Ovary (tissue), 10 donors: ENCODE measurements at places on chromosomes 3 and 15.

GRCh38 chr15:23548071-23548470, 17.4 kb upstream of the MKRN3 start:
- DNase-seq, result no peak

DNA sequence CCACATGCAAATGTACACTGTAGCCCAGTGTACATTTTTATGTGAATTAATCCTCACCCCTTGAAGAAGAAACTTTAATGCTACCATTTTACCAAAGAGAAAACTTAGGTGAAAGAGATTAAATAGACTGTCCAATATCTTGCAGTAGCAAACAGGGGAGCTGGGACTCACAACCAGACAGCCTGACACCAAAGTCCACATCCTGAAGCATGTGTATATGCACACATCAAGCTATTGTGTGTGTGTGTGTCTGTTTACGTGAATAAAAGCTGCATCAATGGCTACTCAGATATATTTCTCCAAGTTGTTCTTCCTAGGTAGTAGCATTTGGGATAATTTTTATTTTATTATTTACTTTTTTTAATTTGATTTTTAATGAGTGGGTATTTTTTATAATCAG, 6.7 kb downstream of the ANO10 start:
- DNase-seq, result no peak

DNA sequence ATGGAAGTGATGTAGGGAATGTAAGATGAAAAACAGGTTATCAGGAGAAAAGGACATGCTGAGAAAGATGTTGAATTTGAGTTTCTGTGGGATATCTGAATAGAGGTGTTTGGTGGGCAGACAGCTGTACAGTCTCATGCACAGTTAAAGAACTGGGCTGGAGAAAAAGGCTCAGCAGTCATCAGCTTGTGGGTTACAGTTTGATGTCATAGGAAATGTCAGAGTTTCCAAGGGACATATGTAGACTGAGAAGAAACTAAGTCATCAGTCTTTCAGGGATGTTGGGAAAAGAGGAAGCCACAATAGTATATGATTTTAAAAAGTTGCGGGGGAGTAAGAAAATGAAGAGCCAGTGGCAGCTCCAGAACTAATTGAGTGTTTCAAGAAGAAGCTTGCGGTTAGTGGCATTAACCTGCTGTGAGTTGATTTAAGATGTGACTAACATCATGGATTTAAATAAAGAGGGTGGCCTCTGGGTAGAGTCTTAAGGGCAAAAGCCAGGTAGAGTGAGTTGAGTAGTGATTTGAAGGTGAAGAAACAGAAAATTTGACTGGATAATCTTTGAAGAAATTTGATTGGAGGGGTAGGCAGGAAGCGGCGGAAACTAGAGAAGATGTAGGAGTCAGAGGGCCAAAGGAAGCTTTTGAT, 24.6 kb downstream of the GORASP1 start:
- DNase-seq, result no peak

DNA sequence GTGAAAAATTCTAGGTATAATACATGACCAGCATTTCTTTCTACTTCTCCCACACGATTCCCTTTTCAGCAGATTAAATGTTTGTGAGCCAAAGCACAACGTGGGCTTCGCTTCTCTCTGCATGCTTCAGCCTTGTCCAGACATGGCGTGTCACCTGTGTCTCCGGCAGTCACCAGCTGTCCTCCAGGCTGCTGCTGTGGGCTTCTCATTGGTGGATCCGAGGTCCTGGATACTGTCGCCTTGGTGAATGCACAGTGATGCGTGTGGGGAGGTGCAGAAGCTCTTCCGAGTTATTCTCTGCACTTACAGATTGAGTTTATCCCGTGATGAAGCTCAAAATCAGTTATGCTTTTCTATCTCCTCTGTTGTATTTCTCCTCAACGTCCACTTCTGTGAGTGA, 23.0 kb upstream of the GOLGA8J start:
- DNase-seq, result no peak

- no peak for DNase-seq
These were observed 208.6 kb downstream of the GAP43 start for GRCh38 chr3:115831864-115832263.

DNA sequence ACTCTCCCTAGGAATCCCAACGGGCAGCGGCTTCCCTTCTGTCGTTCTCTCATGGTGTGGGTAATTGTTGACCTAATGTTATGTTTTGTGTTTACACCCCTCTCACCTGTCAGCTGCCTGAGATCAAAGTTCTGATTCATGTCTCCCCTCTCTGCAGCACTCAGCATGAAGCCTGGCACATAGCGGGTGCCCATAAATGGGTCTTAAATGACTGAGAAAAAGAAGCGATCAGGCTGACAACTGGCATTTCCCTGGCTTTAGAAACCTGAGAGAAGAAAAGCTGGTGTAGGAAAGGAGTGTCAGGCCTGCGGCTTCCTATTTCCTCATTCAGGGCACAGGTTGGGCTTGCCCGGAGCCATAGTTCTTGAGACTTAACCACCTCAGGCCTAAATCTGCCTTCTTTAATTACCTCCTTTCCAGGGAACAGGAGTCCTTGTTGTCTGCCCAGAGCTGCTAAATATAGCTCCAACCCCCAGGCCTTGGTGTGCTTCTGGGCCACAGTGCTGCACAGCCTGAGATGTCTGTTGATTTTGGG, 31.8 kb downstream of the LPP start:
- DNase-seq, result no peak

- no peak for DNase-seq
These were observed 9.8 kb upstream of the SUCNR1 start for GRCh38 chr3:151863611-151864010.

GRCh38 chr15:78205337-78205736, 29.0 kb downstream of the ACSBG1 start:
- DNase-seq, result no peak

- DNase-seq, result no peak
These were observed 194.5 kb downstream of the EFHB start for GRCh38 chr3:19739504-19739903.

GRCh38 chr3:113092746-113093145, 102.0 kb downstream of the GTPBP8 start:
- DNase-seq, result no peak

DNA sequence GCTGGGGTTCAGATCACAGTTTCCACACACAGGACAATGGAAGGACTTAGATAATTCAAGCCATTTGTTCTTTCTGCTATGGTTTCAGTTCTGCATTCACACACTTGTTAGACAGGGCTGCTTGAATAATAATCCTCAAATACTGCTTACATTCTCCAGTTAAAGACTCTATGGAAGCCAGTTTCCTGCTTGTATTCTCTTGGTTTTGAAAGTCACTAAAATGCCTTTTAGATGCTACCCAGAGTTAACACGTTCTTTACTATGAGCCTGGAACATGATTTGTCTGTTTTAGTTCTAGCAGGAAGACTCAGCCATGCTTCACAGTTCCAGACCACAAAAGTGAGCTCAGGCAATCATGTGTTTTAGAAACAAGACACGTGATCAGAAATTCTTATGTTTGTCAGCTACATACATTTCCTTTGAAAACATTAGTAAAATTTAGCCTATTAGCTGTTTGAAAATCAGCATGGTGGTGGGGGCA, 152.4 kb downstream of the LEKR1 start:
- DNase-seq, result no peak

- no peak for DNase-seq
These were observed 137.7 kb downstream of the BBX start for GRCh38 chr3:107660306-107660976.

GRCh38 chr3:70990185-70990584, 593.3 kb downstream of the FOXP1 start:
- DNase-seq, result no peak

DNA sequence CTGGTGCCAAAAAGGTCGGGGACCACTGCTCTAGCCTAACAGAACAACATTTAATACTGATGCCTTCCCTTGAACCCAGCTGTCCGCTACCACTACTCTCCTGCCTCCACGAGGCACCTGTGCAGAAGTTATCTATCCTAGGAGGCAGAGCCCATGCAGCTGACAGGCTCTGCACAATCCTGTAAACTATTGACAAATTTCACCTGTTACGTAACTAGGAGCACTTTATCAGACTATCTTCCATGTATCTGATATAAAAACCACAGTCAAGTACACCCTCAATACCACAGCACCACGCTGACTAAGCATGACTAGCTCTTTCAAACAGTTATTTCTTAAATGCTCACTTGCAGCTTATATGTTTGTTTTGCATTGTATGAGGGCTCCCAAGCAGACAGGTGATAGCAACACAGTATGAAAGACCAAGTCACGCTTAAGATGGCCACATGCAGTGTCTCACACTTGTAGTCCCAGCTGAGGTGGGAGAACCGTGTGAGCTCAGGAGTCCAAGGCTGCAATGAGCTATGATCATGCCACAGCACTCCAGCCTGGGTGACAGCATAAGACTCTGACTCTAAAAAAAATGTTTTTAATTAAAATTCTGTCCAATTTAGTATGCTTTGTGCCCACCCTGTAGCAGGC, 4.5 kb upstream of the IL17RC start:
- no peak for DNase-seq

- no peak for DNase-seq
These were observed 112.9 kb upstream of the SLC6A11 start for GRCh38 chr3:10702961-10703740.

DNA sequence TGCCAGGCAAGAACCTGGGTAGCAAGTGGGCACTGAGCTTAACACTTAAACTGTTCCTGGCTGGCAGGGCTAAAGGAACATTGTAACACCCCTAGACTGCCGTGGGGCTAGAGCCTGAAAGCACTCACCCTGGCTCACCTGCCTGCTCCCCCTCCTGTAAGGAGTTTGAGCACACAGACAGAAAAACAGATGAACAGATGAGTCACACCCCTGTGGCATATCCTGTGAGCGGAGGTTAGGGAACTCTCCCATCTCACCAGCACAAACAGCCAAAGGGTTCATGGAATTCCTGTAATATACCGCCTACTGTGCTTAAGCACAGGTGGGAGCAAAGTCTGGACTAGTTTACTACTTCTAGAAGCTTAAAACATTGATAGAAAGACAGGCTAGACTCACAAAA, 300.1 kb downstream of the ROBO1 start:
- DNase-seq, result no peak

DNA sequence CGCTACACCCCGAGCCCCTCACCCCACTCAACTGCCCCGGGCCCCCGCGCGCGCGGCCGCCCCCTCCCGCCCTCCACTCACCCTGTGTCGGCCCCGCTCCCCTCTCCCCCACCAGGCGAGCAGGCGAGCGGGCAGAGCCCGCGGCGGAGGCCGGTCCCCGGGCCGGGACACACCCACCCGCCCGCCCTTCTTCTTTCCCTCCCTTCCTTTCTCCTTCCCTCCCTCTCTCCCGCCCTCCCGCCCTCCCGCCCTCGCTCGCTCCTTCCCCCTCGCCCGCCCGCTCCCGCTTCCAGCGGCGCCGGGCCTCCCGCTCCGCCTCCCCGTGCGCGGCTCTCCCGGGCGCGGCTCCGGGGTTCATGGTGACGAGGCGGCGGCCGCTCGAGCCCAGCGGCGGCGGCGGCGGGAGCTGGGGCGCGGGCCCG, at the start of gene CTDSPL:
Gene CTDSPL (plus strand): TSS at position 261 of the 422 bp plus-strand sequence. CDS start 320 bp downstream, outside the sequence.
- DNase-seq, result peak; percentile 72

DNA sequence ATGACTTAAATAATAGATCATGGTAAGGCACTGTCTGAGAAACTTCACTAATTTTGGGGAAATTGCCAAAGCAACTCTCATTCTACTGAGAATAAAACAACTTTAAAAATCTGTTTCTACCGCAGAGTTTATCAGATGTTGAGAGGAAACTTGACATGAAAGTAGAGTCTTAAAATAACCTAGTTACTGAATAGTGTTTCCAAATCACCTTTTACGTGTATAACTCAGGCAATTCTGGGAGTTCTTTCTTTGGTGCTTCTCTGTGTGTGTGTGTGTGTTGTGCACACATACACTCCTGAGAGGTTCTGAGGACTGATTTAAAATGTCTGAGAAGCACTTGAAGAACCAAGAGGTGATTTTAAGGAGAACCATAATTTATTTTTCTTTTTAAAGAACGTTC, 236.6 kb downstream of the SV2B start:
- no peak for DNase-seq

GRCh38 chr3:132650153-132650552, 9.5 kb downstream of the ACAD11 start:
- DNase-seq, result no peak
